CD8-positive, alpha-beta T cell (primary cell): ENCODE measurements at places on chromosomes 1 and 21. TPM values are rescaled to one million over a fixed set of nuclear protein-coding genes. Genes with fewer than 3 reads are reported as not detected.

SERTAD4 gene
- total RNA-seq: not detected

PPIH gene
- 33.2 TPM for total RNA-seq

ANGPTL3 gene
- total RNA-seq: not detected

RIPPLY3 gene
- not detected for total RNA-seq

GJA4 gene
- total RNA-seq: not detected

MXRA8 gene
- 9.3 TPM for total RNA-seq

CD1C gene
- not detected for total RNA-seq

VHLL gene
- total RNA-seq: not detected

ZYG11A gene
- total RNA-seq: 0.08 TPM

SERINC2 gene
- not detected for total RNA-seq

MAP3K6 gene
- 19.9 TPM for total RNA-seq

GPX7 gene
- total RNA-seq: 10.7 TPM

GBP4 gene
- total RNA-seq: 16.6 TPM

DTL gene
- total RNA-seq: 1.0 TPM

TFAP2E gene
- 2.6 TPM for total RNA-seq

CGN gene
- total RNA-seq: 0.28 TPM

AGMAT gene
- total RNA-seq: 2.4 TPM

SPRR2F gene
- total RNA-seq: not detected

NEK2 gene
- total RNA-seq: 0.19 TPM

ZNF644 gene
- 109 TPM for total RNA-seq

OR2T33 gene
- total RNA-seq: not detected

NVL gene
- total RNA-seq: 11.1 TPM

ALPL gene
- total RNA-seq: not detected

RIMS3 gene
- total RNA-seq: 0.68 TPM

LCE2A gene
- total RNA-seq: not detected

LORICRIN gene
- total RNA-seq: not detected

KCNA3 gene
- total RNA-seq: 83.6 TPM

TTC39A gene
- total RNA-seq: not detected

TDRD10 gene
- total RNA-seq: not detected

LCE2C gene
- not detected for total RNA-seq

STUM gene
- not detected for total RNA-seq

OR10J1 gene
- not detected for total RNA-seq

GPR137B gene
- total RNA-seq: 11.1 TPM

CR1 gene
- total RNA-seq: 7.2 TPM

COL11A1 gene
- total RNA-seq: not detected

SLAMF7 gene
- total RNA-seq: 14.8 TPM

USP25 gene
- 54.7 TPM for total RNA-seq

TBX15 gene
- total RNA-seq: 0.17 TPM

ZNF648 gene
- total RNA-seq: not detected

TACSTD2 gene
- not detected for total RNA-seq

RBM11 gene
- total RNA-seq: 12.6 TPM
